Stimulated activated CD4-positive, alpha-beta T cell treated with anti-CD3 and anti-CD28 coated beads, Interleukin-15, amount 100 ng/mL, for 24 hours (primary cell): ENCODE measurements at places on chromosomes 5 and 9.
A peak's percentile ranks its signal among the peaks of the same experiment; 100 is the strongest.

- no peak for DNase-seq
These were observed 8.2 kb upstream of the TRIM14 start for GRCh38 chr9:98127226-98127625.

- DNase-seq, result no peak
These were observed 122.5 kb downstream of the TRPM3 start for GRCh38 chr9:70998962-70999361.

DNA sequence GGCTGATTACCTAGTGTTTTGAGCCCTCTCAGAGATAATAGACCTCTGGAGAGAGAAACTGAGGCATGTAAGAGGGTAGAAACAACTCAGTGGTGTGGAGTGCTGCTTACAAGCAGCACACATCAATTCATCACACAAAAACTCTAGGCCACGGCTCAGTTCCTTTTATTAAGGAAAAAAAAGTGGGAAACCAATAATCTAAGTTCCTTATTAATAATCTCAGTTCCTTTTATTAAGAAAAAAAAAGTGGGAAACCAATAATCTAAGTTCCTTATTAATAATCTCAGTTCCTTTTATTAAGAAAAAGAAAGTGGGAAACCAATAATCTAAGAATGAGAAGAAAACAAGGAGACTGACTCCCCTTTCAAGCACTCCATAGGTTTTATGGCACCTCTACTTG, 28.0 kb downstream of the TXNDC8 start:
- DNase-seq, result no peak

GRCh38 chr5:77133061-77133758, 46.1 kb upstream of the ZBED3 start:
- no peak for DNase-seq

DNA sequence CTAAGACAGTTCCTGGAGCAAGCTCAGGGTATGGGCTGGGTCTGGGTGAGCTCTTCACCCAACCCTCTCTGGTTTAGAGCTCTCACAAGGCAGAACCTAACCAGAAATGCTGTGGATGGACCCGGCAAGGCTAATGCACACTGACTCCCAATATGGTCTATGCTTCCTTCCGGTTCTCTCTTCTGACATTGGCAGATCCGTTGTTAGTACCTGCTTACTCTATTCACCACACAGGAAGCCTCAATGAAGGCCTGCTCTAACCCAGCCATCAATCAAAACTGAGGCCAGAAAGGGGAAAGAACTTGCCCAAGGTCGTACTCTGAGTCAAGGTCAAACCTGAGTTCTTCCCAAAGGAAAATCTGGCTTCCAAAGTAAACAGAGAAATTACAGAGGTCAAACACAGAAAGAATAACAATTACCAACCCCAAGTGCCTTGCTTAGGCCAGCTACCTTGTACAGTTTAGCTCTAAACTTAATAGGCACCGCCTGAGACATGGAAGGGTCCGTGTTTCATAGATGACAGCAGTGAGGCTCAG, 46.0 kb upstream of the AKNA start:
- DNase-seq, result no peak

- DNase-seq, result no peak
These were observed 328.1 kb downstream of the HINT1 start for GRCh38 chr5:130836729-130837649.

DNA sequence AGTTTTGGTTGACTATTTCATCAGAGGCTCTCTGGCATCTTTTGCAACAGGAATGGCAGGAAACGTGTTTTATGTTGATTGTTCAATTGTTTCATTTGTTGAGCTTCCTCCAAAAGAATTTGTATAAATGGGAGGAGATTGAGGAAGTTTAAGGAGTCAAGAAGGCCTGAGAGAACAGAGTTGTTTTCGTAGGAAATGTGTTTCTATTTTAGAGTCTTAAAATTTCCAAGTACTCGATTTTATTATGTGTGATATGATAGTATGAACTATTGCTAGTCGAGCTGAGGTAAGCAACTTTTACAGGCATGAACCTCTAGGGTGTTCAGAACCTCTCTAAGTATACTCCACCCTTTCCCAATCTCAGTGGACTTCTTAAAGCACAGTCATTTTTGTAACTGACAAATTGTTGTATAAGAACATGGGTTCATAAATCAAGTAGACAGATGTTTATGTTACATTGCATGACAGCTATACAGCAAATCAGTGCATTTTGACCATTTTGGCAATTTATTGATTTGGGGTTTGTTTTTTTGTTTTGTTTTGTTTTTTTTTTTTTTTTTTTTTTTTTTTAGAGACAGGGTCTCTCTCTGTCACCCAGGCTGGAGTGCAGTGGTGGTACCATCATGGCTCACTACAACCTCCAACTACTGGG, 47.4 kb downstream of the POLK start:
- DNase-seq, result no peak

GRCh38 chr5:43702815-43703214, 99.8 kb downstream of the NNT start:
- no peak for DNase-seq

GRCh38 chr9:107540164-107540561, 50.6 kb upstream of the KLF4 start:
- no peak for DNase-seq

DNA sequence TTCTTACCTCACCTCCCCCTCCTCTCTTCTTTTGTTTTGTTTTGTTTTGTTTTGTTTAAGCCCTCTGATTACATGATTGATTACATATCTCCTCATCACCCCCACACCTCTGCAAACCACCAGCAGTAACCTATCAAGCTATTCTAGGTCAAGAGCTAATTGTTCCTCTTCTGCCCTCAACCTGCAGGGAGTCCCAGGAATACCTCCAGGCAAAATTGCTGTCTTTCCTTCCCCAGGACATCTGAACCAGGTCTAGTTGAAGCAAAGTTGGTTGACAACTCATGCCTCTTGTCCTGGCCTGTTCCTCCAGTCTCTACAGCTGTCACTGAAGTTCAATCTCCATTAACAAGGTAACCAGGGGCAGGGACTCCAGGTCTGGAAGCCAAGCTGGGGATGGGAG, 80.0 kb upstream of the PTGER4 start:
- DNase-seq, result no peak

DNA sequence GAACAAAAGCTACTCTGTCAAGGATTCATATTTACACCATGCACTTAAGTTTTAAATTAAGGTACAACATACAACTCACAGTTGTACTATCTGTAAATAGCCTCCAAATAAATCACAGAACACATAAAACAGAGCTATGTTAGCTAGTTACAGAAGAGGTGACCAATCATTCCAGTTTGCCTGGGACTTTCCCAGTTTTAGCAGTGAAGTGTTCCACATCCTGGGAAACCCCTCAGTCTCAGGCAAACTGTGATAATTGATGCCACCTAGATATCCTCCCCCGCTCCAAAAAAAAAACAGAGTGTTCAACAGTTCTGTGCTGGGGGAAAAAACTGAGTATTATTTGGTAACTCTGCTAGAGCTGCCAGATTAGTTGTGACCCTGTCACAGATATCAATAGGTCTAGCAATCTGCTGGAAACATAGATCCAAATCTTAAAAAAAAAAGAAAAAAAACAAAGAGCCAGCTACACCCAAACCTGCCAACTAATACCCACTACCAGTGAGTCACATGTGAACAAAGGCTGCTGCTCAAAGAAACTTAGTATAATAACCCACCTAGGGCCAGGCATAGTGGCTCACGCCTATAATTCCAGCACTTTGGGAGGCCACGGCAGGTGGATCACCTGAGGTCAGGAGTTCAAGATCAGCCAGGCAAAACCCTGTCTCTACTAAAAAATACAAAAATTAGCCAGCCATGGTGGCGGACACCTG, 5.7 kb downstream of the TBCA start:
- no peak for DNase-seq

- DNase-seq, result no peak
These were observed 640 bp downstream of the SURF4 start for GRCh38 chr9:133375116-133375723.

- no peak for DNase-seq
These were observed 44.6 kb upstream of the PIK3R1 start for GRCh38 chr5:68170826-68171558.

- DNase-seq, result peak; percentile 13
These were observed 59.5 kb downstream of the TMEM174 start for GRCh38 chr5:73232266-73233041.

DNA sequence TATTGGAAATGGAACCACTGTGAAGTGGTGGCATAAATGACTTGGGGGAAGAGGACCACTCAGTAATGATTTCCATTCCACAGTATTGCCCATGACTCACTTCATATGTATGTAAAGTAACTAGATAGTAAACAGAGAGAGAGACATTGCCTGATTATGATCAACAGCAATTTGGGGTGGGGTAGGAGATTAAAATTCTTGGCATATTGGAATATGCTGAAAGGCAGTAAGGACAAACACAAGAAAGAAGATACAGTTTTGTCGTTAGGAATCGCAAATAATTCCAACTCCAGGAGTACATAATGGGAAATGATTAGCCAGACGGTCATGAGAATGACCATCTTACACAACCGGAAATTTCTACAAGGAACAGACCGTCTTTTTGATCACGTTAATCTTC, 1.5 kb upstream of the HMGCS1 start:
- DNase-seq, result no peak

DNA sequence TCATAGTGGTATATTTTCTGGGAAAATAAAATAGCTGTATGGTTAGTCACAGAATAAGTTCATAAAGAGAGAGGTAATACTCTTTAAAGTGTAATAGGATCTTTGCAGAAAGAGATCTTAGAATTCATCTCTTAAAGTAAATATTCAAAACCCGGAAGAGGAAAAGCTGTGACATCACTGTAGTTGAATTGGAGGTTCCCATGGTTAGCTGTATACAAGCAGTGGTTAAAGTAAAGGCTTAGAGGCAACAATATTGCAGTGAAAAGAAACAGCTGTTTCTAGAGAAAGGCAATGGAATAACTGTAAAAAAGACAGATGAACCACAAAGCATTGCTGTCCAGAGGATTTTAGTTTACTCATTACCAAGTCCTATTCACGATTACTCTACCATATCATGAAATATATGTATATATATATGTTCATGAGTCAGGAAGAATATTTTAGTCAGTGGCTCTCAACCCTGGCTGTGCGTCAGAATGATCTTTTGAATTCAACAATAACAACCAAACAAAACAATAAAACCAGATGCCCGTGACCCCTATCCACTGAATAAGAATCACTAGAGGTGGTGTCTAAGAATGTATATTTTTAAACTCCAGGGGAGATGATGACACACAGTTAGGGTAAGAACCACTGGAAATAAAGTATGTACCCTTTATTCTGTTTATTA, 4.7 kb downstream of the ERCC6L2 start:
- no peak for DNase-seq

- no peak for DNase-seq
These were observed 63.1 kb upstream of the RETREG1 start for GRCh38 chr5:16679863-16680262.

DNA sequence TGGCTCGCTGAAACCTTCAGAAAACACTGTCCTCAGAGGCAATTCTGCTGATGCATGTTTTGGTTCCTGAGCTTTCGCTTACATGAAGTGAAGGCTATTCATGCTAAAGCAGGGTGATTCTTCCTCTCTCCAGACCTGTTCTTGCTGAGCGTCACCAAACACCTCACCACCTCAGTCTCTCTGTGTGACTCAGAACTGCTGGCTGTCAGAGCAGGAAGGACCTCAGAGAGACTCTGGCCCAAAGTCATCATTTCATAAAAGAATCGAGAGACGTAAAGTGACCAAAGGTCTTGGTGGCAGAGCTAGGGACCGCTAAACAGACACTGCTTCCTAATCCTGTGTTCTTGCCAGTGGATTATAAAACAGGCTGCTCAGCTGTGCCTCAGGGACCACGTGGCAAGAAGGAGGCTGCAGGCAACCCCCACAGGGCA, 73.8 kb downstream of the LHFPL2 start:
- no peak for DNase-seq

- DNase-seq, result peak; percentile 4
These were observed 46.1 kb upstream of the CER1 start for GRCh38 chr9:14768405-14769229.

- no peak for DNase-seq
These were observed 61.4 kb upstream of the VLDLR start for GRCh38 chr9:2560180-2560579.

GRCh38 chr5:115461093-115461492, 83.5 kb downstream of the FEM1C start:
- DNase-seq, result no peak

DNA sequence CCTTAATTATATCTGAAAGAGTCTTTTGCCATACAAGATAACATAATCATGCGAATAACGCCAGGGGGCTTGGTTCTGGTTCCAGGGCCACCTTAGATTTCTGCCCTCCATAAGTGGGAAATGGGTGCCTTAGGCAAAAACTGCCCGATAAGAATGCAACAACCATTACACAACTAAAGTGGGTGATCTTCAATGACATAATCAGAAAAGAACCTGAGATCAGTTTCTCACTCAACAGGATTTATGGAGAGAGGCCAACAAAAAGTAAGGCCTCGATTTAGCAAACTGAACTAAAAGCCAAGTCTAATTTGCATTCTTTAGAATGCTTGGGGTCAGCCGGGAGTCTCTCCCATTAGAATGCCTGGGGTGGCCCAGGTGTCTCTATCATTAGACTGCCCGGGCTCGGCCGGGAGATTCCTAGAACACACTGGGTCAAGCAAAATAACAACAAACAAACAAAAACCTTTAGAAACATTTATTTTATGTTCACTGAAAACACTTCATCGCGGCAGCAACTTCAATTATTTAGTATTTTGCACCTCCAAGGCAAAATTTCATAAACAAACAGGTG, 194.8 kb downstream of the AUH start:
- no peak for DNase-seq

- no peak for DNase-seq
These were observed 490.0 kb upstream of the PIK3R1 start for GRCh38 chr5:67725604-67726003.

DNA sequence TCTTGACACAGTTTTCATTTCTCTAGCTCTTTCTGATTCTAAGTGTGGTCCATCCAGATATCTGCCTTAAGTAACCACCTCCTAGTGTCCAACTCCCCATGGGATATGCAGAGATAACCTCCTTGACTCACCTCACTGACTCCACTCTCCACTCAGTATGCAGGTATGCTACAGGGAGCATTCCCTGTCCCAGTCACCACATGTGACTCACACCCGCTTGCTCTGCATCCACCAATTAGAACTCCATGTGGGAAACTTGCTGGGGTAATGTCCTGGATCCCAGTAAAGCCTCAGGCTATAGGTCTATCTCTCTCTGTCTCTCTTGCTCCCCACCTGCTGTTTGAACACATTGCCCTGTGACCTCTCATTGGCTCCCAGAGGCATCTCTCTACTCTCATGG, 563.9 kb downstream of the HTR1A start:
- no peak for DNase-seq

- no peak for DNase-seq
These were observed 975 bp downstream of the RASGEF1C start for GRCh38 chr5:180208038-180208434.

GRCh38 chr5:79418276-79418675, 95.7 kb downstream of the HOMER1 start:
- no peak for DNase-seq
